Neural crest cell (in vitro differentiated cells): ENCODE measurements at places on chromosomes 13 and 19. TPM values are rescaled to one million over a fixed set of nuclear protein-coding genes. Genes with fewer than 3 reads are reported as not detected.

The TJP3 gene
- total RNA-seq: not detected in 2 replicates

The SOX1 gene
- total RNA-seq: 41.2 and 41.4 TPM in 2 replicates

DNA sequence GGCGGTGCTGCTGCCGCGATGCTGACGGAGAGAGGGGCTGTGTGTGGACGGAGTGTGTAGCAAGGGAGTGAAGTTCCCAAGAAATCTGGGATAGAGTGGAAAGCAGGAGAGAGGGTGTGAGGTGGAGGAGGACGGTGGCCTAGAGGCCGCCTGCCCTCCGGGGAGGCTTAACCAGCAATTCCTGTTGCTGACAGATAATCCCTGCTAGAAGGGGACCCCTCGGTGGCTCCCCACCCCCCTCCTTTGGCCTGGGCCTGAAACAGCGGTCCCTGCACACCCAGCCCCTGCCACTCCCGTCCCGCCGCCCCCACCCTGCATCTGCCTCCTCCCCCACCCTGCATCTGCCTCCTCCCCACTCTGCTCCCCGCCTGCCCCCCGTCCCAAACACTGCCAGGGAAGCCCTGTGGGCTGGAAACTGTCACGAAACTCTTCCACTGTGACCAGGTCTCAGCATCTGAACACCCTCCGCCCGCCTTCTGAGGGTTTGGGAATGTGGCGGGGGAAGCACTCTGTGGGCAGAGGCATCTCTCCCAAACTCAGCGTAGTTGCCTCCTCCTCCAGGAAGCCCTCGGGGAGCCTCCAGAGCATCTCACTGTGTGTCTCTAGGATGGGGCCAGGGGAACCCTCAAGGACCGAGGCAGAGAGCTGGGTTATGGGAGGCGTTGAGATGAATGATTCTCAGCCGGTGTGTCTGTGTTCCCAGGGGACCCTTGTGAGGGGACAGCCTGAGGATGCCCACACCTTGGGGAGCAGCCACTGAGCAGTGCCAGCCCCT lies 17.1 kb upstream of the MATK start:
- no peak overlapping the region for H3K27ac ChIP-seq
- peaks cover 47% of the 10 kb centered on the region for H3K27me3 ChIP-seq
- H3K36me3 ChIP-seq: no peaks in the 10 kb centered on the region
- no peak overlapping the region for H3K4me3 ChIP-seq

The C3 gene
- total RNA-seq: 0.37 TPM in 1 of 2 replicates, not detected in the other

- H3K36me3 ChIP-seq: no peaks in the 10 kb centered on the region
- H3K4me3 ChIP-seq: no peak overlapping the region
- H3K4me1 ChIP-seq: peaks cover 9% of the 10 kb centered on the region
- no peak overlapping the region for H3K27ac ChIP-seq
- no peak for DNase-seq
These were observed 6.5 kb upstream of the TSHZ3 start for GRCh38 chr19:31355665-31356289.

DNA sequence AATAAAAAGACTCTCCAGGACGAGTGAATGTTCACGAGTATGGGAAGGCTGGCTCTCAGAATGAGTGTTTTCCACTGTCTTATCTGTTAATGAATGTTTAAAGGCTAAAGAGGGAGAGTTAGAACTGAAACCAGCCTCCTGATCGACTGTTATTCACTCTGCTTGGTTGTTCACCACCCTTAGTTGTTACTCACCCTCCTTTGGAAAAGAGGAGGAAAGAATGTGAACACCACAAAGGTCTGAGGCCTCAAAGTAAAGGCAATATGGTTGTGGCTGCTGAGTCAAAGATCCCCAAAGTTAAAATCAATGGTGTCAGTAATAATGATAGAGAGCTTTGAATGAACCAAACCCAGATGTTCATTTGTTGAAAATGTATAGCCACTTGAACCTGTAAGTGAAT lies 1793.2 kb upstream of the PCDH20 start:
- DNase-seq: no peak
- no peaks in the 10 kb centered on the region for H3K27me3 ChIP-seq
- H3K4me3 ChIP-seq: no peak overlapping the region

DNA sequence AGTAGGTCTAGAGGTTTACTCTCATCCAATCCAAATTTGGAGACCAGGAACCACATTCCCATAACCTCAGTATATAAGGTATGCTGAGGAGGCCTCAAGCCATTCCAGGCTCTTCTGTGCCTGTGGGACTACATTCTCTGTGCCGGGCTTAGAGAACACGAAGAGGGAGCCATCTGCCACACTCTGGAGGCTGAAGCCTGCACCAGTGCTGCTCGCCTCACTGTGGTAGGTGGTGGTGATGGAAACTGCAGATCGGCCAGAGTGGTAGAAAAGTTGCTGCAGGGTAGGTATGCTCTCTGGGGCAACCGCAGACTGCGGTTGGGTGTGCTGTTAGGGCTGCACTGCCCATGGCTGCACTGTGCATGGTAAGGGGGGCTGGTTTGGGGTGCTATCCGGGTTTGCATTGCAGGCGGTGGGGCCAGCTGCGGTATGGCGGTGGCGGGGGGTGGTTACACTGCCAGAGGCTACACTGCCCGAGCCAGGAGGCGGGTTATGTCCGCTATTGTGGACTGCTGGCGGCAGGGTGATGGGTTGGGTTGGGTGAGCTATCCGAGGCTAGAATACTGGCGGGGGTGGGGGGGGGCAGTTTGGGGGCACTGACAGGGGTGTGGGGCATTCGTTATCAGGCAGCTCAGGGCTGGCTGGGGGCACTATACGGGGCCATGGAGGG lies 145.0 kb downstream of the TNFRSF19 start:
- H3K36me3 ChIP-seq: peaks cover 11% of the 10 kb centered on the region
- H3K27me3 ChIP-seq: no peaks in the 10 kb centered on the region
- no peak overlapping the region for H3K27ac ChIP-seq
- H3K4me3 ChIP-seq: no peak overlapping the region
- H3K4me1 ChIP-seq: no peaks in the 10 kb centered on the region

DNA sequence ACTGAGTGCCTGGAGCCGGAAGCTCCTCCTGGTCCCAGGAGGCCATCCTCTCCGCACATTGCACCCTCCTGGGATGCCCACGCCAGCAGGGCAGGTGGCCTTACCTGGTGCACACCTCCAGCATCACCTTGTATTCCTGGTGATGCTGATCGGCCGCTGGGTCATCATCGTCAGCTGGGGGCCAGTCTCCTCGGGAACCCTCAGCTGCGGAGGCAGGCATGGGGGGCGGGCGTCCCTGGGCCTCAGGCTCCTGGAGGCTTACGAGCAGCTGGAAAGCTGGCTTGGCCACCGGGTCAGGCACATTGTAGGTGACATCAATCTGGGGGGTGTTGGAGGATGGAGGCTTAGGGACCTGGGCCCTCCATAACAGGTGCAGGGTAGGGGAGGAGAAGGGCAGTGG lies 13.7 kb downstream of the F2RL3 start:
- no peak overlapping the region for H3K27ac ChIP-seq
- peaks cover 15% of the 10 kb centered on the region for H3K27me3 ChIP-seq
- no peak overlapping the region for H3K4me3 ChIP-seq
- H3K4me1 ChIP-seq: peaks cover 5% of the 10 kb centered on the region
- no peaks in the 10 kb centered on the region for H3K36me3 ChIP-seq

DNA sequence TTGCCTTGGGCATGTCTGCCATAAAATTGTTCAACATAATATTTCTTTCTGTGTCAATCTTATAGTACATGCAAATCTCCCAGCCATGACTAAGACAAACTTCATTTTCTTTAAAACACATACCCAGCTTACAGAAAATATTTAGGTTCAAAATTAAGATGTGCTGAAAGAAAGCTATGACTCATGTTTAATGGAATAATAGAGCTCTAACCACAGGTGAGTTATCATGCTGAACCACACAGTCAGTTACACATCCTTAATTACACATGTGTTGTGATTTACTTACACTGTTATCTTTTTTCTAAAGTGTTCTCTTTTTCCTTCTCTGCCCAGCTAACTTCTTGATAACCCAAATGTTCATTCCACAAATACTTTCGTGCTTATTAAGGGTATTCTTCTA lies 1831.2 kb downstream of the OLFM4 start:
- no peak overlapping the region for H3K4me3 ChIP-seq
- no peak overlapping the region for H3K27ac ChIP-seq
- no peak for DNase-seq
- no peaks in the 10 kb centered on the region for H3K4me1 ChIP-seq
- no peaks in the 10 kb centered on the region for H3K36me3 ChIP-seq

DNA sequence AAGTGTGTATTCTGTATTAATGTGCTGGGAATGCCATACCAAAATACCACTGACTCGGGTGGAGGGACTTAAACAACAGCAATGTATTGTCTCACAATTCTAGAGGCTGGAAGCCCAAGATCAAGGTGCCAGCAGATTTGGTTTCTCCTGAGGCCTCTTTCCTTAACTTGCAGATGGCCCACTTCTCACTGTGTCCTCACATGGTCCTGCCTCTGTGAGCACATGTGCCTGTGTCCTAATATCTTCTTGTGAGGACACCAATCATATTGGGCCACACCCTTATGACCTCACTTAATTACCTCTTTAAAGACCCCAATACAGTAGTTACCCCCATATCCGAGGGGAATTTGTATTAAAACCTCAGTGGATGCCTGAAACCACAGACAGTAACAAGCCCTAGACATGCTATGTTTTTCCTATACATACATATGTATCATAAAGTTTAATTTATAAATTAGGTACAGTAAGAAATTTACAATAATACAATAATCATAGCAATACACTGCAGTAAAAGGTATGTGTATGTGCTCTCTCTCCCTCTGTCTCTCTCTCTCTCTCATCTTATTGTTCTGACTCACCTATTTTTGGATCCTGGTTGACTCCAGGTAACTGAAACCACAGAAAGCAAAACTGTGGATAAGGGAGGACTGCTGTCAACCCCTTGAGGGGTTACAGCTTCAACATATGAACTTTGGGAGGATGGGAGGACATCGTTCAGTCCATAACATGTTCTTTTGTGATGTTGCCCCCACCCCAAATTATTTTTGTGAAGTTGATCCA lies 174.3 kb downstream of the IRS2 start:
- H3K27me3 ChIP-seq: no peaks in the 10 kb centered on the region
- no peaks in the 10 kb centered on the region for H3K36me3 ChIP-seq
- no peak for DNase-seq
- no peaks in the 10 kb centered on the region for H3K4me1 ChIP-seq
- H3K4me3 ChIP-seq: no peak overlapping the region

DNA sequence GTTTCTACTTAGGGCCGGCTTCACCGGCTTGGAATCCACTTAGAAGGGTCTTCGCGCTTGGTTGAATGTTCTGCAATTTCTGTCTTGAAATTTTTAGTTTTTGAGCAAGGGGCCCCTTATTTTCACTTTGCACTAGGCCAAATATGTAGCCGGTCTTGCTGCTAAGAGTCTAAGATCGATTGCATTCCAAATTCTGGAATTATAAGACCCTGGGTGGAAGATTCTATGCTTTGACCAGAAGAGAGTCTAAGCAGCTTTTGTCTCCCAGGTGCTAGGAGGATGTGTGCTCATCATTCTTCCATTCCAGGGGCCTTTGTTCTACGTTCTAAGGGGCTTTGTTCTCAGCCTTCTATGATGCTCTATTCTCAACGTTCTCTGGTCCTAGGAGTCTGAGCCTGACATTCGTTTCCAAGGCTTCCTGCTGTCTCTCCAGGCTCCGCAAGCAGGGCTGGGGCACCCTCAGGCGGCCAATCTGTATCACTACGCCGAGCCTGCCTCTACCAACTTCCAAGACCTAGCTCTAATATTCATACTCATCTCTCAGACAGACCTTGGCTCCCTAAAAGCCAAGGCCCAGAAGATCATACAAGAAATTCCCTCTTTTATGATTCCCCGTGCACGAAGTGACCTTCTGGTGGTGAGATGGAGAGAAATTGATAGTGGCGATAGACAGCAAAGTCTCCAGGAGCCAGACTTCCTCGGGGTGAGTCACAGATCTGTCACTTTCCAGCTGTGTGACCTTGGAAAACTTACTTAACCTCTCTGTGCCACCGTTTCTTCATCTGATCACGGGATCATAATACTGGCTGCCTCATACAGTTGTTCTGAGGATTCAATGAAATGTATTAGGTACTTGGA lies 982 bp upstream of the DACT3 start:
- no peaks in the 10 kb centered on the region for H3K36me3 ChIP-seq
- peak; percentile 69 for DNase-seq
- H3K27me3 ChIP-seq: peaks cover 10% of the 10 kb centered on the region

The IL11 gene
- total RNA-seq: 0.56 and 0.59 TPM in 2 replicates
